ENCODE measurements at places on chromosomes 5 and 9.

- DNase-seq: no peak
Measured at GRCh38 chr9:137423514-137424291, 510 bp downstream of the NOXA1 start.

DNA sequence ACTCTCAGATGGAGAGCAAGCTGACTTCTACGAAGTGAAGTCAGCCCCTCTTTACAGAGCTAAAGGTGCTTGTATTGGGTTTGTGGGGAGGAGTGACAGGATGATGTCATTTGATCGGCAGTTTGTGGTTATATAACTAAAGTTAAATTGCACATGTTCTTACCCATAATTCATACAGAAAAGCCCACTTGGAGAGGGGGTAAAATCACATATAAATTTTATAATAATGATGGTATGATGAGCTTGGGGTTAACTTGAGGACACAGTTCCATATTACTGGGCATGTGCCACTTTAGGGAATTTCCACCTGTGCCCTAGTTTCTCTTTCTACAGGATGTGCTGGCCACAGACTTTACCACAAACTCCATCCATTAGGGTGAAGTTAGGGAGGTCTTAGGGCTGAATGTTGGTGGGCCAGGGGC, 1178.6 kb upstream of the CDH9 start:
- DNase-seq: no peak

GRCh38 chr5:75331095-75332090, 5.6 kb upstream of the HMGCR start:
- DNase-seq: no peak

DNA sequence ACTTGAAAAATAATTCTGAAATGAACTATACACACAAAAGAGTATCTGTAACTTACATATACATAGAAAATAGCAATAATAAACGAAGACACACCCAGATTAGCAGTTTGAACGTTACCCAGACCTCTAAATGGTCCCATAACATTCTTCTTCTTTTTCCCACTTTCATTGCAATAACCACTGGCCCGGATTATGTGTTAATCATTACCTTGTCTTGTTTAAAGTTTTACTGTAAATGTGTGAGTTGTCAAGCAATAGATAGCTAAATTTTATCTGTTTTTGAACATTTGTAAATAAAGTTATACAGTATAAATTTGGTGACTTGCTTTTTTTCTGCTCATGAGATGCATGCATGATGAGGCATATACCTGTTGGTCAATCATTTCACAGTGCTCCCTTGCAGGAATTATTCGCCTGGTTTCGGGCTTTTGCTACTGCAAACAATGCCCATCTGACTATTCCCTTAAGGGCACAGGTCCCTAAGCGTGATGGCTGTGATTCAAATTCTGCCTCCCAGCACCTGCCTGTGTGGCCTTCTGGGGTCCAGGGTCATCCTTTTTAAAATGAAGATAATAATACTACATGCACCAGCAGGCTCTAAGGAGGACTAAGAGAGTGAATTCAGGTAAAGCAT, 66.1 kb downstream of the GADD45G start:
- no peak for DNase-seq

DNA sequence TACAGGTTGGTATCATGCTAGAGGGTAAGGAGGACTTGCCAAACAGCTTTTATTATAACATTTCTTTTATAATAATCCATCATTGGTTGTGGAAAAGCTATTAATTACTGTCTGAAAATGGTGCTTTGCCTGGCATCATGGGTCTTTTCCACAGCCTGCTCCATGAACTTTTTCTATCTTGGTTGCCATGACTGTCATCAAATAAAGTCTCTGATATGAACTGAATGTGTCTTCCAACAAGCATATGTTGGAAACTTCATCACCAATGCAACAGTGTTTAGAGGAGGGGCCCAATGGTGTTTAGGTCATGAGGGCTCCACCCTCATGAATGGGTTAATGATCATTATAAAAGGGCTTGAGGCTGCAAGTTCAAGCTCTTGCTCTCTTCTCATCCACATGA, 81.0 kb downstream of the FREM1 start:
- DNase-seq: no peak

- DNase-seq: no peak
Measured at GRCh38 chr9:27382975-27383374, 86.0 kb upstream of the EQTN start.

GRCh38 chr5:58048185-58048925, 411.5 kb downstream of the PLK2 start:
- DNase-seq: no peak

DNA sequence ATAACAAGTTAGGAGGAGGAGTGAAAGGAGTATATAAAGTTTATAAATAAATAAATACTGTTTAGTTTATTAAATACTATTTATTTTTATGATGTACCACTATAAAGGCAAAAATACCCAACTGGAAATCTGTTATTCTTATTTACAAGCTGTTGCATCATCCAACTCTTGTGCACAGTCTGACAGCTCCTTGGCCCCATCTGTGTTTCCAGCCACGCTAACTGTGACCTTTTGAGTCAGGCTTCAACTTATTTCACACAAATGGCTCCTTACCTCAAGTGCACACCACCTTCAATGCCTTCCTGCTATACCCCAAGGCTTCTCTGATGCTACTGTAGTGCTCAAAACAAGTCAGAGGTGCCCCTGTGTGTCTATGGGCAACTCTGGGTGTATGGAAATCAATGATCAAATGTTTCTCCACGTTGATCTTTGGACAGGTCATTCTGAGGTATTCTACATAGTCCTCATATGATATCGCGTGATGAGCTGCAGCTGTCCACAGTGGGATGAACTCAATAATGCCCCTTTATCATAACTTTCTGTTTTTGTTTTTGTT, 303.2 kb upstream of the GRAMD2B start:
- no peak for DNase-seq
